ENCODE measurements at places on chromosomes 16 and 17.

DNA sequence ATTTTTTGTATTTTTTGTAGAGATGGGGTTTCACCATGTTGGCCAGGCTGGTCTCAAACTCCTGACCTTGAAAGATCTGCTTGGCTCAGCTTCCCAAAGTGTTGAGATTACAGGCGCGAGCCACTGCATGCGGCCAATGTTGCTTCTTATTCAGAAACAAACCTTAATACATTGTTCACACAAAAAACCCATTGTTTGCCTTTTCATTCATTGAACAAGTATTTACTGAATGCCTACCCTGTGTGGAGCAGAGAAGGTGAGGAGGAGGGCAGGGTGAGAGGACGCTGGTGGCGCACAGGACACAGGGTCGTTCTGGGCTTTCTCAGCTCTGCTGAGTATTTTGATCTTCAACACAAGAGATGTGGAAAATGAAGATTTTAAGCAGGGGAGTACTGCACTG, 8.0 kb upstream of the KRT23 start:
- no peaks in the 10 kb centered on the region for H3K36me3 ChIP-seq
- H3K4me1 ChIP-seq = no peaks in the 10 kb centered on the region
- no peak overlapping the region for H3K4me3 ChIP-seq
- H3K27ac ChIP-seq = no peak overlapping the region
- DNase-seq = no peak

DNA sequence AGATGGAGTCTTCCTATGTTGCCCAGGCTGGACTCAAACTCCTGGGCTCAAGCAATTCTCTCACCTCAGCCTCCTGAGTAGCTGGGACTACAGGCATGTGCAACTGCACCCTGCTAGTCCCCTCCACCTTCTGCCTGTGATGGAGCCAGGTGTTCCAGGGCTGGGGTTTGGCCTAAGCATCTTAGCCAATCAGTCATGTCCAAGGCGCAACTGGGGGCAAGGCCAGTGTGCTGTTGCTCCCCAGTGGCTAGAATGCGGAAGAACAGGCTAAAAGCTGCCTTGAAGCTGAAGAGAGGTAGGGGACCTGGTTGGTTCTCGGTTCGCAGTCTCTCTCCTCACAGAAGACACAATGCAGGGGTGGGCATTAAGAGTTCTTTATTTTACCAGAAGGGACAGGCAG, 18.6 kb downstream of the FLOT2 start:
- no peak overlapping the region for H3K4me3 ChIP-seq
- H3K27me3 ChIP-seq = no peaks in the 10 kb centered on the region
- no peak for DNase-seq
- H3K36me3 ChIP-seq = peaks cover 60% of the 10 kb centered on the region
- H3K27ac ChIP-seq = no peak overlapping the region
- H3K4me1 ChIP-seq = no peaks in the 10 kb centered on the region

DNA sequence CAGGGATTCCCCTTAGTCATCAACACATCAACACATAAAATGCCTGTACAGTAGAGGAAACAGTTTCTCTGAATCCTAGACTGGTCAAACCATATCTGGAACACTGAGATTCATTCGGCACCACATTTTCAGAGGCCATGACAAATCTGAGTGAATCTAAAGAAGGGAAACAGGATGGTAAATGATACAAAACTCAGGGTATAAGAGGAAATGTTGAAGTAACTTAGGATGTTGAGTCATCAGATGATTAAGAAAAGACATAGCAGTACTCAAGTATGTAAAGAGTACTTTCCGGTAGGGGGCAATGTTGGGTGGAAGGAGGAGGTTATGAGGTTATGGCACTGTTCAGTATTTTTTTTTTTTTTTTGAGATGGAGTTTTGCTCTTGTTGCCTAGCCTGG, 358.5 kb upstream of the PMFBP1 start:
- no peak overlapping the region for H3K27ac ChIP-seq
- H3K4me3 ChIP-seq = no peak overlapping the region
- H3K36me3 ChIP-seq = no peaks in the 10 kb centered on the region
- DNase-seq = no peak
- H3K27me3 ChIP-seq = no peaks in the 10 kb centered on the region

- H3K4me3 ChIP-seq = no peak overlapping the region
- no peaks in the 10 kb centered on the region for H3K4me1 ChIP-seq
- no peak overlapping the region for H3K27ac ChIP-seq
- no peak for DNase-seq
- H3K36me3 ChIP-seq = no peaks in the 10 kb centered on the region
Observed at GRCh38 chr16:69909760-69910159, 41.4 kb upstream of the CLEC18A start.

- H3K4me3 ChIP-seq = no peak overlapping the region
- DNase-seq = peak; percentile 3
- H3K27ac ChIP-seq = no peak overlapping the region
- H3K36me3 ChIP-seq = no peaks in the 10 kb centered on the region
- H3K27me3 ChIP-seq = no peaks in the 10 kb centered on the region
- peaks cover 2% of the 10 kb centered on the region for H3K4me1 ChIP-seq
Observed at GRCh38 chr17:33667052-33667509, 374.0 kb upstream of the ASIC2 start.

DNA sequence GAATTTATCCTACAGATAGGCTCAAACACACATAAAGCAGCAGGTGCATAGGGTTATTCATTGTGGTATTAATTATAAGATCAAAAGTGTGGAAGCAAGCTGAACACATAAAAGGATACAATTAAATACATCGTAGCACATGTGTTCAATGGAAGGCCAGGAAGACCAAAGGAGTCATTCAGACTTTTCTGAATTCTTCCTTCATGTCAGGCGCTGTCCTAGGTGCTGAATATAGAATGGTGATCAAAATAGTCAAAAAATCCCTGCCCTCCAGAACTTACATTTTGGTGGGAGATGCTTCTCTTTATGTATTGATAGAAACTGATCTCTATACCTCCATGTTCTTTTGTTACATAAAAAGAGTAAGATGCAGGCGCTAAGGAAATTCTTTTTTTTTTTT, 439.0 kb upstream of the ASIC2 start:
- no peaks in the 10 kb centered on the region for H3K27me3 ChIP-seq
- no peak overlapping the region for H3K4me3 ChIP-seq
- no peak overlapping the region for H3K27ac ChIP-seq
- H3K4me1 ChIP-seq = no peaks in the 10 kb centered on the region
- DNase-seq = no peak

- H3K4me3 ChIP-seq = no peak overlapping the region
- no peak overlapping the region for H3K27ac ChIP-seq
- H3K36me3 ChIP-seq = no peaks in the 10 kb centered on the region
- no peak for DNase-seq
- no peaks in the 10 kb centered on the region for H3K4me1 ChIP-seq
Observed at GRCh38 chr16:23301251-23302044, 654 bp upstream of the SCNN1B start.

DNA sequence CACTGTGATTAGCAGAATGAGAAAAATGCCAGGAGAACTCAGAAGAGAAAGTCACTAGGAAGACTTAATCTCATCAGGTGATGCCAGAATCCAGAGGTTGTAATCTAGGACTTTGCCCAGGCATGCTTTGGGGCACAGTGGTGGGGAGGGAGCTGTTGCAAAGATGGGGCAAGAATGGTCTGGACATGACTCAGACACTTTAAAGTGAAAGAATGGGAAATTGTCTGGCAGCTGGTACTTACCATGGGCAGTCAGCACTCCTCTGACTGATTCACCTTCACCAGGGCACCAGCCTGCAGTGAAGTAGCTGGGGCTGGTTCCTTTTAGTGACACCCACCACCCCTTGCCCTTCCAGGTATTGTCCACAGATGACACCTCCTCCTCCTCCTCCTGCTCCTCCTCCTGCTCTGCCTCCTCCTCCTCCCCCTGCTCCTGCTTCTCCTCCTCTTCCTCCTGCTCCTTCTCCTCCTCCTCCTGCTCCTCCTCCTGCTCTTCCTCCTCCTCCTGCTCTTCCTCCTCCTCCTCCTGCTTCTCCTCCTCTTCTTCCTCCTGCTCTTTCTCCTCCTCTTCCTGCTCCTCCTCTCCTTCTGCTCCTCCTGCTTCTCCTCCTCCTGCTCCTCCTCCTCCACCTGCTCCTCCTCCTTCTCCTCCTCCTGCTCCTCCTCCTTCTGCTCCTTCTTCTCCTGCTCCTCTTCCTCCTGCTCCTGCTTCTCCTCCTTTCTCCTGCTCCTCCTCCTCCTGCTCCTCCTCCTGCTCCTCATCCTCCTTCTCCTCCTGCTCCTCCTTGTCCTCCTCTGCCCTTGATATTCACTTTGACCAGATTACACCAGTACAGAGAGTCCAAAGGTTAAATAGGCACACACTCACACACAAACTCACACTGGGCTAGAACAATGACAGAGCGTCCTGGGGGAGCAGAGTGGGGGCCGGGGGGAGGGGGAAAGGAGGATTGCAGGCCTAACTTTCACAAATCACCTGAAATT, at the start of gene CHD9NB:
Gene CHD9NB (minus strand): TSS at position 379 of the 983 bp plus-strand sequence. CDS start 8,739 bp downstream, outside the sequence.
- no peak within 1 kb of the TSS for H3K4me3 ChIP-seq
- DNase-seq = no peak
- peaks cover 22% of the 10 kb centered on the region for H3K4me1 ChIP-seq
- H3K36me3 ChIP-seq = no peaks in the 10 kb centered on the region

GRCh38 chr17:57484081-57484666, 227.9 kb downstream of the MSI2 start:
- no peaks in the 10 kb centered on the region for H3K27me3 ChIP-seq
- H3K4me3 ChIP-seq = no peak overlapping the region
- no peak for DNase-seq
- H3K36me3 ChIP-seq = no peaks in the 10 kb centered on the region
- peaks cover 13% of the 10 kb centered on the region for H3K4me1 ChIP-seq

DNA sequence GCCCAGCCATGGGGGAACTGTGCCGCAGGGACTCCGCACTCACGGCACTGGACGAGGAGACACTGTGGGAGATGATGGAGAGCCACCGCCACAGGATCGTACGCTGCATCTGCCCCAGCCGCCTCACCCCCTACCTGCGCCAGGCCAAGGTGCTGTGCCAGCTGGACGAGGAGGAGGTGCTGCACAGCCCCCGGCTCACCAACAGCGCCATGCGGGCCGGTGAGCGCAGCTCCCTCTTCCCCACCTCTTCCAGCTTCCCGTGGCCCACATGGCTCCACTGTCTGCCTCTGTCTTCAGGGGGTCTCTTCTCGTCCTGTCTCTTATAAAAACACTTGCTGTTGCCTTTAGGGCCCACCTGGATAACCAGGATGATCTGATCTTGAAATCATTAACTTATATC, 11.6 kb downstream of the CARD14 start:
- H3K27ac ChIP-seq = no peak overlapping the region
- no peak for DNase-seq
- H3K4me1 ChIP-seq = no peaks in the 10 kb centered on the region
- H3K36me3 ChIP-seq = no peaks in the 10 kb centered on the region

GRCh38 chr17:77654296-77654695, 304.2 kb upstream of the TNRC6C start:
- no peak overlapping the region for H3K4me3 ChIP-seq
- H3K36me3 ChIP-seq = no peaks in the 10 kb centered on the region
- peaks cover 32% of the 10 kb centered on the region for H3K27me3 ChIP-seq

DNA sequence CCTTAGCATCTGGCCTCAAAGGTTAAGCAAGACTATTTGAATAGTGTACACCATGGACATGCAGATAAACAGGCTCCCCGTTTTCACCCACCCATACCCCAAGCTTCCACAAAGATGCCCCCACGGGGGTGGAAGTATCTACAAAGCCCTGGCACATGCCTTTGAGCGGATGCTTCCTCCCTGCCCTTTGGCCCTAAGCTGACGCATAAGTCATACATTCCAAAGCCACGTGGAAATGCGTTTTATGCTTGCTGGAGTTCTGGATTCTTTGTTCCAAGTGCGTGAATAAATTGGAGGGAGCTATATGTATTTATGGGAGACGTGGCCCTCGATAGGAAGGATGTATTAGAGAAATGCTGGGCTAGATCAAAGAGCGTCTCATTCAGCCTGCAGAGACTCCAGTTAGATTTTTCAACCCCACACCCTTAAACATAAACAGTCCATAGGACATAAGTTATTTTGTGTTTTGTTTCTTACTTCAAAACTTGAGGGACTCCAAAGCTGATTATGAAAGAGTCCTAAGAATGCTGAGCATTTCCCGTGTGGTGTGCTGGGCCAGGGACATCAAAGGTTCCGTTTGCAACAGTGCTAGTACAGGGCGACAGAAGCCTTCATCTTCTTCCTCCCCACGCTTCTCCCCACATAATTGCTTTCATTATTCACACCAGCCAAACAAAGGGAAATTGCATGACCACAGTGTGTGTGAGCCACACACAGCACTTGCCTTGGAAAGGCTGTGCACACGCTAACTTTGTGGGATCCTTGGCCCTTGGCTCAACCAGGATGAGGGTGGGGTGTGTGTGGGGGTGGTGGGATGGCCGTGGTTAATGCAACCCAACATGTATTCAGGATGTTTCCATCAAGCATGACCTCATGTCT, 73.6 kb downstream of the WIPI1 start:
- H3K27me3 ChIP-seq = no peaks in the 10 kb centered on the region
- no peak overlapping the region for H3K27ac ChIP-seq
- no peaks in the 10 kb centered on the region for H3K36me3 ChIP-seq
- H3K4me3 ChIP-seq = no peak overlapping the region

DNA sequence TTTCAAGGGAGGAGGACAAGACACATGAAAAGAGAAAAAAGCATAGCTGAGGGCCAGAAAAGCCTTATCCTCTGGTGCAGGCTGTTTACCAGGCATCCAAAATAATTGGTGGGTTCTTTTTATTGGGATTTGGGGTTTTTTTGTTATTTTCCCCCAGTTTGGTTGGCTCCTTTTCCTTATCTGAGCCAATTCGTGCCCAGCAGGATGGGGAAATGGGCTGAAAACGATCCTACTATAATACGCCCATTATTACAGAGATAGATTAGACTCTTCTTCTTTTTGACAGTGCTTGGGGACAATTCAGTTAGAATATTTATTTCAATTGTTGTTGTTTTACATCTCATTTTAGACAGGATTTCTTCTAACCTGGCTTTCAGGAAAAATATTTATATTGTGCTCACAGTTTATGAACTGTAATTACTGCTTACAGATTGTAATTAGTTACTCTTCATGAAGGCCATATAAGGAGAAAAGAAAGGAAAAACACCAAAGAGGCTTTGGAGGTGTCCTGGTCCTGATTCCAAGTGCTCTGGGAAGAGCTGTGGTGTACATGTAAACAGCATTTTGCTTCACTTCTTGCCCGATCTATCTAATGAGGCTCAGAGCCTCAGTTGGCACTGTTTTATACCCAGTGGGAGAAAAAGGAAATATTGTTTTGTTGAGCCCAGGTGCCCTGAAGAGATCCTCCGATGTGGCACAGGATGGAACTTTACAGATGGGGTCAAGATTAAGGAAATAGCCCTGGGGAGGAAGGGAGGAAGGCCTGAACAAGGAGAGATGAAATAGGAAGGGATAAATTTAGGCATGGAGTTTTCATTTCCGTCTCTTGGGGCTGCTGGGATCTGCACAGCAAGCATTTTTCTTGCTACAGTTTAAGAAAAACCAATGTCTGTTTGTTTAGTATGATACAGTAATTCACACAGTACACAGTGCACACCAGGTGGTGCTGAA, 611 bp upstream of the ANKRD40 start:
- peak overlapping the region; percentile 62 for H3K4me3 ChIP-seq
- peak overlapping the region; percentile 98 for H3K27ac ChIP-seq
- DNase-seq = no peak
- peaks cover 7% of the 10 kb centered on the region for H3K36me3 ChIP-seq
- peaks cover 41% of the 10 kb centered on the region for H3K4me1 ChIP-seq

- H3K36me3 ChIP-seq = no peaks in the 10 kb centered on the region
- no peak overlapping the region for H3K4me3 ChIP-seq
- H3K4me1 ChIP-seq = peaks cover 2% of the 10 kb centered on the region
- H3K27ac ChIP-seq = no peak overlapping the region
Observed at GRCh38 chr17:74921026-74921681, 1.9 kb downstream of the USH1G start.
